Caudate nucleus (tissue), 63 donors: ENCODE measurements at places on chromosomes 16 and 17.

DNA sequence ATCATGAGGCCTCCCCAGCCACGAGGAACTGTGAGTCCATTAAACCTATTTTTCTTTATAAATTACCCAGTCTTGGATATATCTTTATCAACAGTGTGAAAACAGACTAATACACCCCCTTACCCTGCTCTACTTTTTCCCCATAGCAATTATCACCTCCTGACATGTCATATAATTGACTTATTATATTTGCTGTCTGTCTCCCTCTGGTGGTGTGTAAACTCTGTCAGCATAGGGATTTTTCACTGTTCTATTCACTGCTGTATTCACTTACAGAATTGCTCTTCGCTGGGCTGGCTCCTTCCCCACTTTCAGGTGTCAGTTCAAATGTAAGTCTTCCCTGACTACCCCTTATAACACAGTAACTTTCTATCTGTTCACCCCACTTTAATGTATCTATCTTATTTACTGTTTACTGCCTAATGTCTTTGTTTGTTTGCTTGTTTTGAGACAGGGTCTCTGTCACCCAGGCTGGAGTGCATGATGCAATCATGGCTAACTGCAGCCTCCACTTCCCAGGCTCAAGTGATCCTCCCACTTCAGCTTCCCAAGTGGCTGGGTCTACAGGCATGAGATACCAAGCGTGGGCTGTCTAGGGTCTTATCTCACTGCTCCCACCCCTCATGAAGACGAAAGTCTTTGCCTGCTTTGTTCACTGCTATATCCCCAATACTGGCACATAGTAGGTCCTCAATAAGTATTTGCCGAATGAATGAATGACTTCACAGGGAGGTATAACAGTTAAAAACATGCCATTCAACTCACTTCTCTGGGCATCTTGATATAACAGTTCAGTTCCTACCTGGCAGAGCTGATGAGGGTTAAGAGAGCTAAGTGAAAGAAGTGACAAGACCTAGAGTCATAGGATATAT, 52.4 kb upstream of the CDH3 start:
- DNase-seq: no peak

DNA sequence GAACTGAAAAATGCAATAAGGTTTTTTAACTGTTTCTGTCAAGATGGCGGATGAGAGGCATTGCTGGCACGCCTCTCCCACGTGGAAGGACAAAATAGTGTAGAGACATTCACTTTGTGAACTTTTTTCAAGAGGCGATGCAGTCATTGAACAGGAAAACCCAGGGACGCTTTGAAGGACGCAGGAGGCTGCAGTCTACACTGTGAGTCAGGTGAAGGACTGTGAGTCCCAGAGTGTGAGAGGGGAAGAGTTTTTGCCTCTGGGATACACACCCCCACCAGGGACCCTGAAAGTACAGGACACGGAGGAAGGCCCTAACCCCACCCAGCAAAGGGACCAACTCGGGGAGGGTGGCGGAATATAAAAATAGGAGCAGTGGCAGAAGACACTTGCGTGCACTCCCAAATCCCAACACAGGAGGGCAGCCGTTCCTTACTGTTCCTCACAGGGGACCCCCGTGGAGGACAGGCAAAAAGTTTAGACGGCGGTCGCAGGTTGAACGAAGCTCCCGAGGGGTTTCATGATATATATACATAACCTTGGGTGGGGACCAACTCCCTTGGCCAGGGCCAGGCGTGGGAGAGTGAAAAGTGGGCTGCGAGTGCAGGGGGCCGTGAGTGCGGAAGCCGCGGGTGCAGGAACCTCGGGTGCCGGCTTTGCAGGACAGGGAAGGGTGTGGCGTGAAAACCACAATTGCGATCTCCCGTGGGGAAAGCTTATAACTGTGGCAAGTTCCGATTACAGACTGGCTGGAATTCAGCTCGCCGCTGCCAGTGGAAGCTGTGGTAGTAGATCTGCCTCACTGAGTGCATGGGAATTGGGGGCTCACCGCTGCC, 82.0 kb upstream of the ALOX12 start:
- DNase-seq: no peak

GRCh38 chr17:60315650-60316049, 76.3 kb downstream of the USP32 start:
- DNase-seq: no peak

GRCh38 chr16:21283521-21284289, 5.6 kb upstream of the CRYM start:
- no peak for DNase-seq

GRCh38 chr16:87295259-87295658, 21.9 kb downstream of the C16orf95 start:
- no peak for DNase-seq

DNA sequence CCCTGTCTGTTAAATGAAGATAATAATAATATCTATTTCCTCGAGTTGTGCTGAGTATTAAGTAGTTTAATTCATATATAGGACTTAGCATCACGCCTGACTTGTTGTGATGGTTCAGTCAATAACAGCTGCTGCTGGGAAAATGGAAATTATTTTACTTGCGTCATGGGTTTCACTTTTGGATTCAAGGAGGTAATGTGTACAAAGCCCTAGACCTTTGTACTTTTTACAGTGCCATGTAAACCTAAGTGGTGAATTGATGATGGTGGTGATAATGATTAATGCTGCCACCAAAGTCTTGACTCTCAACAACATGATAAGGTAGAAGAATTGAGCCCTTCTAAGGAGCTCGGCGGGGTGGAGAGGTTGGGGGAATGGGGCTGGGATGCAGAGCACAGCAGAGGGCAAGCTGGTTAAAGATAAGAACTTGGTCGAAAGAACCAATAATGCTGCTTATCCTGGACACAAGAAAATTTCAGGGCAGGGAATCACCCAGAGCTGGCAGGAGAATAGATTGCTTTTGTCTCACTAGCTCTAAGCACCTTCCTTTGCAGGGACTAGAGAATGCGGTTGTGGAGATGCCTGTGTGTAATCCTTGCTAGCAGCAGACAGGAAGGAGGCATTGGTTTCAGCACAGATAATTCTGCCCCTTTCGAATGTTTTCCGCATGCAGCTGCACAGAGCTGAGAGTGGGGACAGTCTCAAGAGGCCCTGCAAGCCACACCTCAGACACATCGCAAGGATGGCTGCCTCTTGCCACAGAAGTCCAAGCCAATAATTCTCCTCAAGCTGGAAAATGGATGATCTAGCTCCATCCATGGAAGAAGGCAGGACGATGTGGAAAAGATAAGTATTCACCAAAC, 187.1 kb downstream of the TMEM114 start:
- no peak for DNase-seq

DNA sequence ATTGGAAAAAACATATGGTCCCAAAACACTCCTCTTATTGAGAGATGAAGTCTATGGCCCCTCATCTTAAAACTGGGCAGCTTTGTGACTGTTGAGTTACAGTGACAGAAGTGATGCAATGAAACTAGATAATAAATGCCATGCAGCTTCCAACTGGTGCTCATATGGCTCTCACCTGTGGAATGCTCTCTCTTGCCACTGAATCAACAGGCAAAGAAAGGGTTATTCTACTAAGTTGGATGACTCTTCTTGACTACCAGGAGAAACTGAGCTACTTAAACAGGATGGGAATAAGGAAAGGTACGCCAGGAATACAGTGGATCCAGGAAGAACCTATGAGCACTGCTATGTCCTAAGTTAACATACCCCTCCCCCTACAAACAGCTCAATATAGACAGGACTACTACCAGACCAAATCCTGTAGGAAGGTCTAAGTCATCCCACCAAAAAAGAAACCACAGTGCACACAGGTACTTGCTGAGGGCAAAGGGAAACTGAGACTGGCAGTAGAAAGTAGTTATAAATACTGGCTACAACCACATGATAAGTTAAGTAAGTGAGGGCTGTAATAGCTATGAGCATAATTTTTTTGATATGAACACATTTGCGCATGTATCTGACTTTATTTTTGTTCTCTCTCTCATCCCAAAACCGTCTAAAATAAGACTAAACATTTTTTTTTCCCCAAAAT, 398.5 kb downstream of the ZFHX3 start:
- DNase-seq: no peak

DNA sequence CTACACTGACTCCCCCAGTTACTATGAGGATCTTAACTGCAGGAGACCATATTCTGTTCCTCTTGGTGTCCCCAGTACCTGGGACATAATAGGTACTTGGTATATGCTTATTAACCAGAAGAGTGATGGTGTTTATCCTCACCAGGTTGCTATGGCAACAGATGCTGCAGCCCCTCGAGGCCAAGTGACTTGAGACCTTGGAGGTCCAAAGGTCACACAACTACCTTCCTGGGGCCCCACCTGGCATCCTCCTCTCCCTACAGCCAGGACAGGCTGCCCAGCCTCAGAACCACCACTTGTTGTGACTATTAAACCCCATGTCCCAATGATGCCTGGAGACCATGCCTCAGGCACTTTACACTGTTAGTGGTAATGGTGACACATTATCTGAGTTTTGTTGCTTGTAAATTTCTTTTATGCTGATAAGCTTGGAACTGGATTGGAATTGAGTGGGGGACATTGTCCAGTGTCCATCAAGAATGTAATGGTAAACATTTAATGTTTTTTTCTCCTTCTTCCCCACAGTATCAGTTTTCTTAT, 189.4 kb downstream of the CCDC182 start:
- no peak for DNase-seq

DNA sequence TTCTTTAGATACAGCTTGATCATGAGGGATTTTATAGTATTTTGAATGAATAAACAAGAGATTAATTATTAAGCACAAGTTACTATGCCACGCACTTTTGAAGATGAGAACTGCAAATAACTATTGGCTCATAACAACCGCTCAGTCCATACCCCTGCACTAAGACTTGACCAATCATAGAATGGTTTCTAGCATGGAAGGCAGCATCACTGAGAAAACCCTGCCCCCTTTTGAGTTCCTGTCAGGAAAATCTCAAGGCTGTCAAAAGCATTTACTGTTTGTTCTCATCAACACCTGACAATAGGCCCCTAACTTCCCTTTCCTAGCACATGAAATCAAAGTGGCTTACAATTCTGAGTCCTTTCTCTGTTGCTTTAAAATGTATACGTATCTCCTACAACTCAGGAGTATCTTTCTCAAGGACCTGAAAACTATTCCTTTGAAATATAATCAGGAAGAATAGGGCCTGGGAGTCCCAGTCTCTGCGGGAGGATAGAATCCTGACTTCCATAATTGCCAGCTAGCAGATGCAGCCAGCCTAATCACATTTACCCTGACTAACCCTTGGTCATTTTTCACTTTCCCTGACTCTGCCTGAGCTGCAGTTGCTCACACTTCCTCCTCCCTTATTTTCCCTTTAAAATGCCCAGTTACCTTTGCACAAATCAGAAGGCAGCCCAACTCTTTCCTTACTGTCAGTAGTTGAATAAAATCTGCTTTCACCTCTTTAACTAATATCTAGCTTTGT, 9.1 kb upstream of the MMD start:
- DNase-seq: no peak

GRCh38 chr17:39212841-39213480, 12.8 kb downstream of the STAC2 start:
- no peak for DNase-seq

DNA sequence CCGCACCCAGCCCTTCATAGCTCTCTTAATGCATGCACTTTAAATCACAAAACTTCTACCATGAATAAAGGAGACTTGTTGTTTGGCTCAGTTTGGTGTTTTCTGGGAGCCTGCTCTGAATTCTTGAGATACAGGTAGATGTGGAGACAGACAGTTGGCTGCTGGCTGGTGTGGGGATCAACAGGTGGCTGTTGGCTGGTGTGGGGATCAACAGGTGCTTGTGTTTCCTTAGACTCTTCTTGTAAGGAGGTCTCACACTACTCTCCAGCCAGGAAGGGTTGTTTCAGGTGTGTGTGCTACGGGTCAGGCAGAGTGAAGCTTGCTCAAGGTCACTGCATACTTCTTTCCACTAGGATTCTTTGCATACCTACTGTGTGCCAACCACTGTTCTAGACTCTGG, 265.9 kb downstream of the HS3ST4 start:
- DNase-seq: no peak

DNA sequence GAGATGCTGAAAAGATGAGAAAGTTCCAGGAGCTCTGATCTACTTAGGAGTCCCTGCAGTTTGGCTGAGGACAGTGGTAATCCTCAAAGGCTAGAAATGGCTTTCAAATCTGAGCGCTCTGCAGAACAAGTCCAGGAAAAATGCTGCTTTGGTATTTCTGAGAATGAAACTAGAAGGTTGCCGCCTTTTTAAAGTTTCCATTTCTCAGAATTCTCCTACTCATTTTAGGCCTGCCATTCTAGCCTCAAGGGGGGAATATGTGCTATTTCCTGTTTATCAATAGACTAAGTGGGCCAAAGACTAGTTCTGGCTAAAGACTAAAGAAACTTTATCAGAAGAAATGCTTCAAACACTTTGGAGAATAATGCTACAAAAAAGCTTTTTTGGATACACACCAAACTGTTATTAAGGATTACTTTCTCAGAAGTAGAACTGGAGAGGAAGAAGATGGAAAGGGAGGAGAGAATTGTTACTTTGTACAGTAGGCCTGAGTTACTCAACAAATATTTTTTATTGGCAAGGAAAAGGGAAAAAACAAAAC, at the start of gene SLFN12L:
Gene SLFN12L, minus strand, starts transcription at position 78 of the 541 bp plus-strand sequence. CDS start 15,314 bp downstream, outside the sequence.
- no peak for DNase-seq

DNA sequence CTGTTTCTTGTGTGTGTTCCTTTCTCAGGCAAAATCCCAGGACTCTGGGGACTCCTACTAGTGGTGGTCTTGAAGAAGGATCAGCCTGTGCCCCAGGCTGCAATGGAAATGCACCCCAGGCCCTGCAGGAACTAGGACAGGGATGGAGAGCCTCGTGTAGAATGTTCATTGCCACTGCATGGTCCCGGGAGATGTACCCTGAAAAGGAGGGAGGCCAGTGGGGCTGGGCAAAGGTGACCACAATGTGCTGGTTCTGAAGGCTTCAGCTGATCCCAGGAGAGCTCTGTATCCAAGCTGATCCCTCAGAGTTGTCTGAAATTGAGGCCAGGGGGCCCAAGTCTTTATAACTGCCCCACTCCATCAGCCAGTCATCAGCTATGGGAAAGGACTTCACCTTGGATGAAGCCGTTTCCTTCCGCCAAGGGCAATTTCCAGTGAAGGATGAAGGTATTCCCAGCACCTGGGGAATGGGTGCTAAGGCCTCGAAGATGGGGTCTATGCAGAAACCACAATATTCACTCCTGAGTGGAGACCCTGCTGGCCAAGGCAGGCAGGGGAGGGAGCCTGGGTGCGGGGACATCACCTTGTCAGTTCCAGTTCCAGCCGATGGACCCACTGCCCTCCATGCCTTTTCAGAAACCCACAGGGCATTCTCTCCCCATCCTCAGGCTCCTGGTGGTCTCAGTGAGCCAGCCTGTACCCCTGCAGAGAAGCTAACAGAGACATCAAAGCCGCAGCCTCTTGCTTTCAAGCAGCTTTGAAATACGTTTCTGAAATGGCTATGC, 59.9 kb upstream of the CDH5 start:
- no peak for DNase-seq
